Activated naive CD4-positive, alpha-beta T cell (primary cell): ENCODE measurements at places on chromosomes 2 and 18.

GRCh38 chr2:166410828-166411472 lies 35.2 kb upstream of the SCN9A start:
- no peak for DNase-seq

GRCh38 chr18:54717673-54718407 lies 110.4 kb upstream of the RAB27B start:
- DNase-seq = no peak

GRCh38 chr18:22311301-22311700 lies 106.4 kb downstream of the CTAGE1 start:
- no peak for DNase-seq

DNA sequence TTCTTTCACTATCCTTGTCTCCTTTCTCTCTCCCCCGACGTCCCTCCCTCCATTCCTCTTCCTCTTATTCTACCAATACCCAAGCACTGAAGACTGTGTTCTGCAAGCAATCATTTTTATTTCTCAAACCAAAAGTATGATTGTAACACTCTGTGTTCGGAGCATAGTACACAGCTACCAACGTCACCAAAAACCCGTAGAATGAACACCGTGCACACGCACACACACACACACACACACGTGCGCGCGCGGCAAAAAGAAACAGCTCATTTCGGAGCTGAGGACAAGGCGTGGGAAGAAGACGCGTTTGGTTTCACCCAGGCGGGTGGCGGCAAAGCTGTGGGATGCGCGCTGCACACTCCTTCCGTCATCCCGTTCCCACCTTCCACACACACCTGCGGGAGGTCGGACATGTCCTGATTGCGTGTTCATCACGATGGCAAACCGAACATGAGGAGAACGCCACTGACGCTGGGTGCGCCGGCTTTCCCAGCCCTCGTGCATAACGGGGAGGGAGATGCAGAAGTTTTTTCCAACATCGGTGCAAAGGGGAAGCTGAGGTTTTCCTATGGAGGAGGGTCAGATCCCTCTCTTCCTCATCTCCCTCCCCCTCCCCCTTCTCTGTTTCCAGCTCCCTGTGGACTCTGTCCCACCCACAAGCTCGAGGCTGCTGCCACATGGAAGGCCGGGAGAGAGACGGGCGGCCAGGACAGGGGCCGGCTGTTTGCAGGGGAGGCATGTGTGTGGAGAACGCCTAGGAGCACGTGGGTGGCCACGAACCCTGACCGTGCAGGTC lies 20.4 kb downstream of the MBP start:
- DNase-seq = no peak

DNA sequence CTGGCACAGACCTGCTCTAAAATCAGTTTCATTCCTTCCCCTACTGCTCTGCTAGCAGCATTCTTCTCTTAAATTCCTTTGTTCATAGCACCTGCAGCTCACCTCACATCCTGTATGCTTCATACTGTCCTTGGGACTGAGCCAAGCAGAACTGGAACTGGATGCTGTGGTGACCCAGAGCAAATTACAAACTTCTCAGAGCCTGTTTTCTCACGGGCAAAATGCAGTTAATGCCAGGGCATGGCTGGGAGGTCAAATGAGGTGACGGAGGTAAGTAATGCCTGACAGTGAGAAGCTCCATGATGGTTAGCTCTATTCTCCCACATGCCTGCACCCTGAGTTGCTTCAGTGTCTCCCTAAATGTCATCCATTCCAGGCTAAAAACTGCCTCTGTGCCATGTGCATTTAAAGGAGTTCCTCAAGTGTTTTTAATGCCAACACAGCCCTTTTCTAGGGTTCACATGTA lies 29.7 kb downstream of the C2orf42 start:
- no peak for DNase-seq

DNA sequence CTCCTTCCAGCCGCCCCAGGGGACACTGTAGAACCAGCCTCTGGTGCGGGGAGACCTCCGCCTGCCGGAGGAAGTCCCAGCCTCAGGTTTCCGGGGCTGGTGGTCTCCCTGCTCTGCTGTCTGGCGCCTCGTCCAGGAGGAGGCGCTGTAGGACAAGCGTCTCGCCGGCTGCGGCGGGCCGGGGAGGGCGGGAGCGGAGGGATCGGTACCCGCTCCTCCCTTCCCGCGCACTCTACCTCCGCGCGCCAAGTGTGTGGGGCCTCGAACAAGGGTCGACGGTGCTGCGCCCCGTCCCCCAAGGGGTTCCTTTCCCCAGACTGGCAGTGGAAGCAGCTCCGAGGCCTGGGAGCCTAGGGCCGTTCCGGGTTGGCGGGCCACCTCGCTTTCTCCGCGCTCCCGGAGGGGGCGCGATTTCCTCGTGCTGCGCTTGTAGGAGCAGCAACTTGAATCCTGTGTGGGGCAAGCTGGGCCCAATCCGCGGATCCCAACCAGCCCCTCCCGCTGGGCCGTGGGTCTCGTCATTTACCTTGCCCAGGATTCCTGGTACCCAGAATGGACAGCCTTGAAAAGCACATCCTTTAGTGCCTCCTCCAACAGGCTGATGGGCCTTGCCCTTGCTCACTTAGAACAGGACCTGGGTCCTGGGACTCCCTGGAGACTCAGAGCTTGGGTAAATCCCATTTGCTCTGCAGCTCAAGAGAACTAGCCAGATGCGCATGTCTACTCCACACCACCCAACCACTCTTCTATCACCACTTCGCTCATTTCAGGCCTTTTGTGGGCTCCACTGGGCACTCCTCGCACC lies 10.6 kb upstream of the HOXD4 start:
- no peak for DNase-seq

- DNase-seq = no peak
These were observed 1385.6 kb upstream of the TMEFF2 start for GRCh38 chr2:193580176-193580950.

DNA sequence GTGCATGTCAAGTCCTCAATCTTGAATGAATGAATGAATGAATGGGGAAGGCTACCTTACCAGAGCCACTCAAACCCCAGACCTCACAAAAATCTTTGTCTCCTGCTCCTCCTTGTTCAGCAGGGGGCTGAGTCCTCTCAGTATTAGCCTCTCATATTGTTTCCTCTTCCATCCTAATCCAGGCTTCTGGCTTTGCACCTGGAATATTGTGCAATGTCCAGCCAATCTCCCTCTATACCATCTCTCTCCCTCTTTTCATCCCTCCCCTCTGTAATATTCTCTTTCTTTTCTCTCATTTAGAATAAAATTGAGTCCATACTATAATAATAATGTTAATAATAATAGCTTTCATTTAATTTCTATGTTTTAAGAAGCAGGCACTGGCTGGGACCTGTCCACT lies 34.3 kb downstream of the ARHGAP25 start:
- no peak for DNase-seq

DNA sequence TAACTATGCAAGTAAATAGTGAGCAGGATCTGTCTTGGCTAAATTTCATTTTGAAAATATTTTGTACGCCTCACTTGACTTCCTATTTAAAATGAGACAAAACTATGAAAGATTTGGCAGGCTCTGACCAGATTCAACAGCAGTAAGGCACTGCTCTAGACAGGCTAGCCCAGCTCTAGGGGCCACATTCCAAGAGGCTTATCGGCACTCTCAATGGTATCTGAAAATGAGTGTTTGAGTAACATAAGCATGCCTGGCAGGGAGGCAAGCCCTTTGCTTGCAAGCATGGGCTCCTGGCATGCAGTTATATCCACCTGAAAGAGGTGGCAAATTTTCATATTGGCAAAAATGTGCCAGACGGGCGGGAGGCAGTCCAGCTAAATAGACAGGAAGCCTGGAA lies 10.5 kb downstream of the CAPN13 start:
- DNase-seq = no peak

DNA sequence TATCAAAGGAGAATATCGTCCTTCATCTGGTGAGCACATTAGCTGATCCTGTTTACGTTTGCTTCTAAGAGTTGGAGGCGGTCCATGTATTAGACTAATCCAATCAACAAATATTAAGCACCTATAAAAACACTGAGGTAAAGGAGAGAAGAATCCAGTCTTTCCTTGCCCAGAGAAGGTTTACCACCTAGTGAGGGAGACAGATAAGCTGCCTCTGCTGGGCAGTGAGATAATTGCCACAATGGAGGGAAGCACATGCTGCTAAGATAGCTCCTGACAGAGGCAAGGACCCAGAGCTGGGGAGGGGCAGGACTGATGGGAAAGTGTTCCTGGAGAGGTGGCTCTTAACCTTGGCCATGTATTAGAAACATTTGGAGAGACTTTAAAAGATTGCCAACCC lies 36.7 kb upstream of the ST8SIA5 start:
- no peak for DNase-seq

DNA sequence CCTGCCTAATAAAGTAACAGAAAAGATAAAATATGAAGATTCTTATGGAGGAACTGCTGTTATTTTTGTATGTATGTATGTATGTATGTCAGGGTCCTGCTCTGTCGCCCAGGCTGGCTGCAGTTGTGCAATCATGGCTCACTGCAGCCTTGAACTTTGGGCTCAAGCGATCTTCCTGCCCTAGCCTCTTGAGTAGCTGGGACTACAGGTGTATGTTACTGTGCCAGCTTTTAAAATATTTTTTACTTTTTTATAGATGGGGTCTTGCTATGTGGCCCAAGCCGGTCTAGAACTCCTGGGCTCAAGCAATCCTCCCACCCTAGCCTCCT lies 26.7 kb downstream of the ANKRD29 start:
- no peak for DNase-seq

GRCh38 chr2:28896906-28897305 lies 2.4 kb downstream of the WDR43 start:
- no peak for DNase-seq

- DNase-seq = no peak
These were observed 21.8 kb downstream of the PDE1A start for GRCh38 chr2:182404975-182405561.

DNA sequence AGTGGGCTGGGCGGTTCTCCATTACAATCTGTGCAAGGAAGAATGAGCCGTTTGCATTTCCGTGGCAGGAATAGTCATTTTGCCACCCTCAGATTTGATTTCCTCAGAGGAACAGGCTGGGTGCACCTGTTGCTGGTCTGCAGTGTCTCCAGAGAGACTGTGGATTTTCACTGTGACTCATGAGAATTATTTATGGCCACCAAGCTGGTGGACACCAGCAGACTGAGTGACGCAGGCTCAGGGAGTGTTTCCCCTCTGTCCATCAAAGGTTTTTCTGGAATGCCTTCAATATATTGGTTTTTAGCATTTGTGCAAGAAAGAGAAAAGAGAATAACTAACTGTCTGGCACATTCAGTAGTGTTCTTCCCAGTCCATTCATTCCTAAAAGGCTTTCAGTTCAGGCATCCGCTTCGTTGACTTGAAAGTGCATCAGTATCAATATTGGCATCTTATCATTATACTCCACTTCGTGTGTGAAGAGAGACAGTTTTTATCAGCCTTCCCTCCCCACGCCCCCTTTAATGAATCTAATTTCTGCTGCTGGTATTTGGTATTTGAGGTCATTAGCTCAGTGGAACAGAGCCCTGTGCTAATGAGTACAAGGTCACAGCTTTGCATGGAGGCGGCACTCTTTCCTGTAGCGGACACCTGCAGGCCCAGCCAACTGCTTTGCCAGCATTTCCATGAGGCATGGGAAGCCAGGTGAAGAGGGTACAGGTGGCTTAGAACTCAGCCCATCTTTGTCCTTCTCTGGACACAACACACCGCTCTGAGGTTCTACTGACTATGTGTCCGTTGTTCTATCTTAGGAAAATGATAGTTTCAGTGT lies 39.9 kb downstream of the PRKCE start:
- DNase-seq = no peak
